ENCODE measurements at places on chromosomes 11 and 22. TPM values are rescaled to one million over a fixed set of nuclear protein-coding genes. Genes with fewer than 3 reads are reported as not detected.

HSPB2 gene
- not detected for total RNA-seq

KCNQ1OT1 gene
- total RNA-seq, result 0.04 TPM

PRR33 gene
- not detected for total RNA-seq

SCUBE1 gene
- 0.18 TPM for total RNA-seq

EHF gene
- total RNA-seq, result 1.4 TPM

All from A549 treated with AZD2906 at 1 μM for 4 hours (cell line).